ENCODE measurements at places on chromosomes 3 and 15.

DNA sequence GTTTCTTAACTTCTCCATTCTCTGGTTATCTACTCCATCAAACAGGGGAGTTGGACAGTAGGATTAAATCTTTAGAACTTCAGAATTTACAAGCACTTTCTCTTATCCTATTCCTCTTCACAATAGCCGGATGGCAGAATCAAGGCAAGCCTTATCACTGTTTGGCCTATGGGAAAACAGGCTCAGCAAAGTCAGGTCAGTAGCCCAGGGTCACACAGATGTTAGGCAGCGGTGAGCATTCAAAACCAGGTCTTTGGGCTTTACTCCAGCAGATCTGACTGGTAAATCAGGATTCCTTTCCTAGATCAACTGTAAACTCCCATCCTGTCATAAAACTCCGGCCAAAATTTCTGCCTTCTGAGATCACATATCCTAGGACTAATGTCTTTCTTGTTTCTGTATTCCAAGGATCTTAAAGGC lies 258.4 kb downstream of the OPA1 start:
- DNase-seq: no peak

DNA sequence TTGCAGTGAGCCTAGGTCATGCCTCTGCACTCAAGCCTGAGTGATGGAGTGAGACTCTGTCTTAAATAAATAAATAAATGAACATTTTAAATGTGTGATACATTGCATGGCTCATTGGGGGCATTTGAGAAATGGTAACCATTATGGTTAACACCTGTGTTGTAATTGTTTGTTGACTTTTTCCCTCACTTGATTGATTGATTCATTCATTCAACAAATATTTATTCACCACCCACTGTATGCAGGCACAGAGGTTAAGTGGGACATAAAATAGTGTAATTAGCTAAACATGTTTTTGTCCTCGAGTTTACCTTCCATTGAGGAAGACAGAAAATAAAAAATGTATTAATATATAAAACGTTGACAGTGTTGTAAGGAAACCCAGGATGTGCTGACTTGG lies 127.1 kb upstream of the ANKRD28 start:
- no peak for DNase-seq

DNA sequence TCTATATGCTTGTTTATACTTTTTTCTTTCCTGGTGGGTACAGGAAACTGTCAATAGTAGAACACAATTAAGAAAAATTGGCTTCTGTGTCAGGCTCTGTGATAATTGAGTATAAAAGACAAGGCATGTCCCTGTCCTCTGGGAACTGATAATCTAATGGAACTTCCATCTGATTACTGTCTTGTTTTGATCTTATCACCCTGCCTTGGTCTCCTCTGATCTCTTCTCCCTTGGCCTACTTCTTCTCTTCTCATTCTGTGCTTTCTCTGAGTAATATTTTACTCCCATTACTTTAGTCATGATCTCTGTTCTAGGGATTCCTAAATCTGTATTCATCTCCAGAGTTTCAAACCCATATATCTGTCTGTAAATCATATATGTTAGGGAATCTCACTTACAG lies 14.6 kb downstream of the UBE2Q2 start:
- no peak for DNase-seq

DNA sequence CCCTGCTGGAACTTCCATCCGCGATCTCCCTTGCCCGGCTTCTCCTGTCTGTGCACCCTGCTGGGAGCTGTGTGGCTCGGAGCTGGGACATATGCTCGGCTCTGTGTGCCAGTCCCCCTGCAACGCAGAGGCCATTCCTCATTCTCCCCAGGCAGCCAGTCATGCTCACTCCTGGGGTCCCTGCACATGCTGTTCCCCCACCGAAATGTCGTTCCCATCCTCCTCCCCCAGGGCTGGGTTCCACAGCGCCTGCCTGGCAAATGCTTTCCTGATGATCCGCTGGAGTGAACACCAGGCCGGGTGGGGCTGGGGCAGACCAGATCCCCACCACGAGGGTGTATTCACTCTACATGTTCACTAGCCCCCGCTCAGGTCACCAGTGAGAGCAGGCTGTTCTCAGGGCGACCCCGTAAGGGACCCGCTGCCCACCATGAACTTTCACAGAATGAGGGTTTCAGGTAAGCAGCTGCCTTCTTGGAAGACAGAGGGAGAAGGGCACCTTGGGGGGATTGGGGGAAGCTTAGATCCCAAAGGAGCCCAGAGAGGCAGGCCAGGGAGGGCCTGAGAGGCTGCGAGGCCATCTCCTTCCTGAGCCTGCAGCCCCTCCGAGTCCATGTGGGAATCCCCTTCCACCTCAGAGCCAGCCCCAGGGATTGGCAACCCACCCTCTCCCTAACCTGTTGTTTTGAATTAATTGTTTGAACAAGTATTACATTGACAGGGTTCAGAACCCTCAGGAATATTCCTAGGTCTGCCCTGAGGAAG lies 88.7 kb upstream of the IQSEC1 start:
- DNase-seq: no peak

DNA sequence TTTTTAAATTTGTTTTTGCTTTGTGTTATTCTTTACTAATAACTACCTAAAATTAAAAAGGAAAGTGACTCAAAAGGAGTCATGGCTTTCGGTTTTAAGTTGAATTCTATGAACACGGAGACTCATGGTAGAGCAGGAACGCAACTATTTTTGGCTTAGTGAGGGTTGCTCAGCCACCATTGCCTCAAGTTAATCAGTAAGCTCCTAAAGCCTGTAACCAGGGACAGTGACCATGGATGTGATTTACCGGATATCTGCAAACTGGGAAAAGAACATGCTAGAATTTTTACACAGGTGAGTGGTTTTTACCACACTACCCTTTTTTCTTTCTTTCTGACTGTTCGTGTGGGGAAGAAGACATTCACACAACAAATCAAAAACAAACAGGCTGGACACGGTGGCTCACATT lies 11.8 kb downstream of the SLC12A8 start:
- DNase-seq: peak; percentile 25

DNA sequence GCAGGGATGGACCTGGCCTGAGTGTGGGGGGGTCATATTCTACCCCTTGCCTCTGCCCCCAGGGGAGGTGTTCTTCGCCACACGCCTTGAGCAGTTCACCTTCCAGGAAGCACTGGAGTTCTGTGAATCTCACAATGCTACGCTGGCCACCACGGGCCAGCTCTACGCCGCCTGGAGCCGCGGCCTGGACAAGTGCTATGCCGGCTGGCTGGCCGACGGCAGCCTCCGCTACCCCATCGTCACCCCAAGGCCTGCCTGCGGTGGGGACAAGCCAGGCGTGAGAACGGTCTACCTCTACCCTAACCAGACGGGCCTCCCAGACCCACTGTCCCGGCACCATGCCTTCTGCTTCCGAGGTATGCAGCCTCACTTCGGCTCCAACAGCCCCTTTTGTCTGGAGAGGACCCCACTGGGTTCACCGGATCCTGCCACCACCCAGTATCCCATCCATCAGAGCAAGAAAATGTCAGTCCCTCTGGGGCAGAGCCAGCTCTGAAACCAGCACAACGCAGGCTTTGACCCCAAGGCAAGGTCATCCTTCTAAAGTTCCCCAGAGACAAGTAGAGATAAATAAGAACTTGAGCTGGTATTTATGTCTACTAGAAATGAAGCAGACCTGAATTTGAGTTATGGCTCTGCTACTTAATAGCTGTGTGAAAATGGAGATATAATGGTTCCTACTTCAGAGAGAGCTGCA lies 45.8 kb downstream of the HAPLN3 start:
- no peak for DNase-seq

DNA sequence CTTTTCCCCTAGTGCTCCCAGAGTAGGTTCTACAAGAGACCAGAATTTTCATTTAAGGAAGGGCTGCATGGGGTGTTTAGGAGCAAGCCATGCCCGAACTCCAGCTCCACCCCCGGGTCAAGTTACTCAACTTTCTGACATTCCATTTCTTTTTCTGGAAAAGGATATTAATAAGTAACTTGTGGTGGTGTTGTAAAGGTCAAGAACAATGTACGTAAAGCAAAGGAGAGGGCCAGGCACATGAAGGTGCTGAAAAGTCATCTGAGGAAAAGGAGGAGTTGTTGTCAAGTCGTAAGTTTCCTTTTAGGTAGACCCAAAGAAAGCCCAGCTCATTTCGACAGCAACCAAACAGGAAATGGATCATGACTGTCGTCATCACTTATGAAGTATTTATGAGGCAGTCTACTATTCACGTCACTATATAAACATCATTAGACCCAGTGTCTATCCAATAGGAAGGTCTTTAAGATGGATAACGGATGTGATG lies 319.6 kb upstream of the IL12A start:
- DNase-seq: peak; percentile 70

- DNase-seq: no peak
These were observed 3.0 kb downstream of the ISL2 start for GRCh38 chr15:76339305-76340197.

DNA sequence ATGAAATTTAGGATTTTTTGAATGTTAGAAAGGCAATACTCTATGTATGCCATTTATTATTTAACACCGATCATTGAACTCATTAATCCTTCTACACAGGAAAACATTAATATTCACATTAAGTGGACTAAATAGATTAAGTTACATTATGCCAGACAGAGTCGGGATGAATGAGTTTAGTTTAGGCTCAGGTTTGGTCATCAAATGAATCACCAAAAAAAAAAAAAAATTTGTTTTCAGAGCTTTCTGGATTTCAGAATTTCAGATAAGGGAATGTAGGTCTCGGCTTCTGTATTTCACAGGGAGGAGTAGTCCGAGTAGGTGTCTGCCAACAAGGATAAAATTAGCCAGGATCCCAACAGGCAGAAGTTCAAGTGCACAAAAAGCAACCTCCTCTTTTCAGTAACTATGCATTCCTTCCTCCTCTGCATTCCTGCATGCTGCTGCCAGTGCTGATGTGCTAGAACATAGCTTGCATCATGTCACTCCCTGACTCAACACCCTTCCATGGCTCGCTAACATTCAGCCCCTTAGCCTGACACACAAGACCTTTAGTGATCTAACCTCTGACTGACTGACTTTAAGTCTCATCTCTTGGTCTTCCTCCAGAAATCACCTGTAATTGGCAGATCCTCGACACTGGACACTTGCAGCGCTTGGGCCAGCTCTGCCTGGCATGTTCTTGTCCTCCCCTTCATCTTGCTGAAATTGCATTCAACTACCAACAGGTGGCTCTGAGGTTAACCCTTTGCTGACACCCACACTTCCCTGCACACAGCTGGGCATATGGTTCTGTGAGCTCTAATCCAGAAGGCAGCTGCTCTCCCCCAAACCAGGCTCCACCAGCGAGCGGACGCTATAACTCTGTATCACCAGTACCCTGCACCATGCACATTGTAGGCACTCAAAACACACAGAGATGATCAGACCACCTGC lies 145.4 kb upstream of the PROK2 start:
- DNase-seq: peak; percentile 5

DNA sequence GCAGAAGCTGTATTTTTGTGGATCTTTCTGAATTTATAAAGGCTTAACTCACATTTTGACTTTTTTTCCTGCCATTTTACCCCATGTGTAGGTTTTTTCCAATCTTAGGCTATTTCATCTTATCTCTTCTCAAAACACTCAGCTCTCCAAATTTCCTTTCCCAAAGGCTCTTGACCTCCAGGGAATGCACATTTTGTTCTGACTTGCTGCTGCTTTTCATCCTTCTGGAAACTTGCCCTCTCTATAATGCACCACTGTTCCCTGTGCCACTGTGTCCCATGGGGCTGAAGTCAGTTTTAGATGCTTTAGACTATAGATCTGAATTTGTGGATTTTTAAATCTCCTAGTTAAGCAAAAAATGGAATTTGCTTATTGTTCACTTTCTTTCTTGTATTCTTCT lies 9.1 kb downstream of the PYDC2 start:
- no peak for DNase-seq

All from kidney epithelial cell (primary cell).